ENCODE measurements at places on chromosomes 16 and 17.
A peak's percentile ranks its signal among the peaks of the same experiment; 100 is the strongest.

DNA sequence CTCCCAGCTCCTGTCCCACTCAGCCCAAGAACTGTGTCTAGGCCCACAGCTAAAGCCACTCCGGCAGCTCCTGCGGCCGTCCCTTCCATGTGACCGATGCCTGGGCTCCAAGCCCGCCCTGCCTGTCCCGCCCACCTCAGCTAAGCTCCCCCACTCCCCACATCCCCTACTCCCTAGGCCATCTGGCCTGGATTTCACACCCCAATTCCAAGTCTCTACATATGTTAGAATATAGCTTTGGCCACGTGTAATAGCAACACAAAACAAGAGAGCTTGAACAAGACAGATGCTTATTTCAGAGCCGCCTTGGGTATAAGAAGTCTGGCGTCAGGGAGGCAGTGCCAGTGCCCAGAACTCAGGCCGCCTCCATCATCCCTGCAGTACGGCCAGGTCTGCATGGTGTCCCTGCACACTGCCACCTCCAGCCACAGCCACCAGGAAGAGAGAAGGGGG, 30.0 kb upstream of the USP22 start:
- no peak for DNase-seq

DNA sequence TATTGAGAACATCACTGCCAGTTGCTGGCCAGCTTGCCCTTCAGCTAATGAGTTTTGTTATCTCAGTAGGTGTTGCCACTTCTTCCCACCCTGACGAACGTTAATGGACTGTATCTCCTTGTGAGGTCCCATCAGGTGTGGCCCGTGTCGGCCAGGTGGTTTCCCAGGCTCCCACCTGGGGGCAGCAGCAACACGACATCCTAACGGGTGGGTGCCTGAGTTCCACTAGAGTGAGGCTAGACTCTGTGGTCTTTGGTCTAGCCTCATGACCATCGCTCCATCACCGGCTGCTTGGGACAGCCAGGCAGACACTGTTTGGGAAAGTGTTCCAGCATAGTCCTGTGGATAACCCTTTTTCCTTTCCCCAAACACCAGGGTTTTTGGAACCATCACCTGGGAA, 45.6 kb upstream of the LCMT1 start:
- DNase-seq, result no peak

GRCh38 chr16:11757671-11758545, 15.3 kb upstream of the TXNDC11 start:
- no peak for DNase-seq

DNA sequence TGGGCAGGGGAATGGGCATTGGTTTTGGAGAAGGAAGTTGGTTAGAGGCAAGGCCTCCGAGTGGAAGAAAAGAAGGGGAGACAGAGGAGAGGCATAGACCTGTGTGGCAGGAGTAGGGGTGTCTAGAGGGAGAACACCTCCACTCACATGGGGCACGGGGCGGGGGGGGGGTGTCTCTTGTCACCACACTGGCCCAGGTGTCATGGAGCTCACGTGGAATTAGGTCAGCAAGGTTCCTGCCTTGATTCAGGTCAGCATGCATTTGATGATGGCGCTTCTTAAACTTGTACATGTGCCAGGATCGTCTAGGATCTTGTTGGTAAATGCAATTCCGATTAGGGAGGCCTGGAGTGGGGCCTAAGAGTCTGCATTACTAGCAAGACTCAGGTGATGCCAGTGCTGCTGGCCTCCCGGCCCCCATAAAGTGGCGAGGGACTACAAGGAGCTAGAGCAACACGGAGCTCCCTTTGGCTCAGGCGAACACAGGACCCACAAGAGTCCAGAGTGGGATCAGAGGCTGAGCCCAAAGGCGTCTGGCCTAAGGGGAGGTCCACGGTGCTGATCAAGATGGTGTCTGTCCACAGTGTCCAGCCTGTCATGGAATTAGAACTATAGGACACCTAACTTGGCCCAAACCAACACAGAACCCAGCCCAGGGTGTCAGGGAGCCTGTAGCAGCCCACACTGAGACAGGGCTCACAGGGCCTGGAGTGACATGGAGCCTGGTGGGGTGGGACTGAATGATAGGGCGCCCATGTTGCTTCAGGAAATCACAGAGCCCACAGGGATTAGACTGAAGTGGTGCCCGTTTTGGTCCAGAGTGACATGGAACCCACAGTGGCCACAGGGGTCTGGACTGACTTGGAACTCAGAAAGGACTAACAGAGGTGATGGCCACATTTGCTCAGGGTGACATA, 16.7 kb downstream of the EPOP start:
- DNase-seq, result no peak

GRCh38 chr16:85470873-85471272, 142.2 kb upstream of the GSE1 start:
- no peak for DNase-seq

GRCh38 chr16:81841722-81842121, 62.6 kb downstream of the PLCG2 start:
- no peak for DNase-seq

DNA sequence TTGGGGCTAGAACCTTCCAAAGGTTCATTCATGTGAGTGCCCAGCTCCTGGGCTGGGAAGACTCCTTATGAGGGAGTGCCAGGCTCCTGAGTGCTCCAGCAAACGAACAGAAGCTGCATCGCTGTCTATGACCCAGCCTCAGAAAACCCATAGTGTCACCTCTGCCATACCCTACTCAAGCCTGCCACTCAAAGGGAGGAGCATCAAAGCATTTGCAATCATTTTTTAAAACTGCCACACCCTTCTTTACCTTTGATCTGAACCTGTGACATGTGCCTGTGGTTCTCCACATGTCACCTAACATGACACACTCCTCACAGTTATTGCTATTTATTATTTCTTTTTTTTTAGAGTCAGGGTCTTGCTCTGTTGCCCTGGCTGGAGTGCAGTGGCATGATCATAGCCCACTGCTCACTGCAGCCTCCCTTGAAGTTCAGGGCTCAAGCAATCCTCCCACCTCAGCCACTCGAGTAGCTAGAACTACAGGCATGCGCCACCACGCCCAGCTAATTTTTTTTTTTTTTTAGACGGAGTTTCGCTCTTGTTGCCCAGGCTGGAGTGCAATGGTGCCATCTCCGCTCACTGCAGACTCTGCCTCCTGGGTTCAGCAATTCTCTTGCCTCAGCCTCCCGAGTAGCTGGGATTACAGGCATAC, 7.3 kb upstream of the KDM8 start:
- DNase-seq, result no peak

DNA sequence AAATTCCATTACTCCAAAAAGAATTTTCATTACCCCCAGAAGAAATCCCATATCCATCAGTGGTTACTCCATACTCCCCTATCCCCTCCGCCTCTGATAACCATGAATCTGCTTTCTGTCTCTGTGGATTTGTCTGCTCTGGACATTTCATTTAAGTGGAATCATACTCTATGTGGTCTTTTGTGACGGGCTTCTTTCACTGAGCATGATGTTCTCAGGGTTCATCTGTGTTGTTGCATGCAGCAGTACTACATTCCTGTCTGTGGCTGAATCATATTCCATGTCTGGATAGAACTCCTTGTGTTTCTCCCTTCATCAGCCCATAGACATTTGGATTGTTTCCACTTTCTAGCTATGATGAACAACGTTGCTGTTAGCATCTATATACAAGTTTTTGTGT, 59.5 kb upstream of the IRX3 start:
- no peak for DNase-seq

DNA sequence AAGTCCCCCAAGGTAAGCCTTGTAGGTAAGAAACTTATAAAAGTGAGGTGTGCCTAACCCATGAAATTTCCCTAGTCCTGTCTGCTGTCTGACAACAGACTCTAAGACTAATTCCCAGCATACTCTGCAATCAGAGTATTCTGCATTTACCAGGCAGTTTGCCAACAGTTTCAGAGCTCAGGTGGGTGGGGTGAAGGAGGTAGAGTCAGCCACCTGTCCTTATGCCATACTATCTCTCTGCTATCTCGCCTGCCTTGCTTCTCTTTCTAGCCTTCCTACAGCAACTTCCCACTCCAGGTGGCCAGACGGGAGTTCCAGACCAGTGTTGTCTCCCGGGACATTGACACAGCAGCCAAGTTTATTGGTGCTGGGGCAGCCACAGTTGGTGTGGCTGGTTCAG, 2.3 kb downstream of the ATP5MC1 start:
- DNase-seq, result no peak

DNA sequence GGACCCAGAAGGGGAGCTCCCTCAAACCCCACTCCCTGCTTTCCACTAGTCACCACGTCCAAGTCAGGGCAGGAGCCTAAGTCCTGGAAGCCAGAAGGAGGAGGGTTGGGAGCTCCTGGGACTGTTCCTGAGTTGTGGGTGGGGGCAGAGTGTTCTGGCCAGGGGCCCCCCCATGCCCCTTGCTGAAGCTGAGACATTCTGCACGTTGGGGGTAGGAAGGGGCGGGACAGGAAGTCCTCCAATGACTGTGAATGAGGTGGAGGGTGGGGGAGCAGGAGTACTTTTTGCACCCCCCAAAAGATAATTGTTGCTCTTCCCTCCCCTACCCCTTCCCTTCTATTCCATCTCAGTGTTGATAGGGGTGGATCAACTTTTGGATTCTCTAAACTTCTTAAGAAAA, 21.4 kb upstream of the C17orf113 start:
- DNase-seq, result no peak

DNA sequence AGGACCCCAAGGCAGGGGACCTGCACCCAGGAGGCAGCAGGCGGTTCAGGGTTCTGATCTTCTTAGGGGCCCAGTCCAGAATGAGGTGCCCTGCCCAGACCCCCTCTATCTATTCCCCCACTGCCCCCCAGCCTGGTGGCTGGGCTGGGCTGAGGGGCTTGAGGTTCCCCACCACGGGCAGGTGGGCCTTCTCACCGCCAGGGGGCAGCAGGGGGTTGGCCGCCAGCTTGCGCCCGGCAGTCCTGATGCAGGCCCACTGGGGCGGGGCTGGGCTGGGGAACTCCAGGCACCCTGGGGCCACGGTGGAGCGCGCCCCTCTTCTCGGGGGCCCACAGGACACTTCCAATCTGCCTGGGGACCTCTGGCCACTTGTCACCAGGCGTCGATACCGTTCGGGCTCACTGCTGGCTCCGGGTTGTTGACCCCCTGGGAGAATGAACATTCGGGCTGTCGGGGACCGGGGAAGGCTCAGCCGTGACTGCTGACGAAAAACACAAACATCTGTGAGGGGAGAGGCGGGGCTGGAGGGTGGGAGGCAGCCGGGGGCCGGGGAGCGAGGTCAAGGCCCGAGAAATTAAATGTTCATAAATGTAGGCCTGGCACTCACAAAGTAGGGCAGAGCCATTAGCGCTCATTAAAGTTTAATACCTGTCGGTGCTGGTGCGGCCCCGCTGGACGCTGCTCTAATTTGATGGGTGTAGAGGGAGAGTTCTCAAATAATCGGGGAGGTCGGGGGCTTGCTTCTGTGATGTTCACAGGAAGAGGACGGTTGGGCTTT, 219.3 kb upstream of the GSE1 start:
- peak; percentile 64 for DNase-seq

- DNase-seq, result no peak
These were observed 3.1 kb downstream of the ITGB4 start for GRCh38 chr17:75724016-75725003.

DNA sequence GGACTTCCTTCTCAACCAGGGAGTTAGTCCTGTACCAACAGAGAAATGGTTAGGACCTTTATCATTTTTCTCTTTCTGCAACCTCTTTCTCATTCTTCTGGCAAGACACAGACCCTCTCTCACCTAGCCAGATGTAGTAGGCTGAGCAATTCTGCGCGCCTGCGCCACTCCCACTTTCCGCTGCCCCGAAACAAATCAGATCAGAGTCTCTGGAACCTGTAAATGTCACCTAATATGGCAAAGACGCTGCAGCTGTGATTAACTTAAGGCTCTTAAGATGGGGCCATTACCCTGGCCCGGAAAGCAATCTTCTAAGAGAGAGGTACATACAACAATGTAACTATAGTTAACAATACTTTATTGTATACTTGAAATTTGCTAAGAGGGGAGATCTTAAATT, 94.3 kb upstream of the ASIC2 start:
- DNase-seq, result no peak

DNA sequence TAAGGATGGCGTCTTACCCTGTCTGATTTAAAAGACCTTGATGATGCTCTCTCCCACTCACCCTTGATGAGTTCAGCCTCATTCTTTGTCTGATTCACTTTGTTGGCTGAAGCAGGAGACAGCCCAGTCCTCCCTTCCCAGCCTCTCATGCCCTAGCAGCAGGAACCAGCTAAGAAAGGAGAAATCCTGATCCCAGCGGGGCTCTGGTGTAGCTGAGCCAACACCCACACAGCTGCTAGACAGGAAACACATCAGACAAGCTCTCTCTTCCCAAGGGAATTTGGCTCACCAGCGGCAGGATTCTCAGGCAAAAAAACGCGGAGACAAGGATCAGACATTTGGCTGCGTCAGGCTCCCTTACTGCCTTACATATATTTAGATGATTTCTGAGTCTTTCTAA, 211.5 kb downstream of the CDH11 start:
- DNase-seq, result no peak

DNA sequence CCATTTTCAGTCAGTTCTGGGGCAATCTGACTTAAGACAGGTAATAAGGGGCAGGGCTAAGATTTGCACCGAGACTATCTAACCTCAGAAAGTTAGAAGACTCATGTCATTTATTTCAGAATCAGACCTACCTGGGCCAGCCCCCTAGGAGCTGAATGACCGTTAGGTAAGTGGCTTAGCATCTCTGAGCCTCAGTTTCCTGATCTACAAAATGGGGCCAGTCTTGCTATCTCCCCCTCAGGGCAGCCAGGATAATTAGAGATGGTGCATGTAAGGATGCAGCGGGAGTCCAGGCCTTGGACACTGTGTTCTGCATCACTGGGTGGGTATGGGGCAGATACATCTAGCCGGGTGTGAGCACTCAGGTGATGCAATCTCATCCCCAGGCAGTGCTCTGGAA, 10.4 kb upstream of the METTL22 start:
- DNase-seq, result no peak

- no peak for DNase-seq
These were observed 43.1 kb downstream of the TBCD start for GRCh38 chr17:82794781-82795482.

DNA sequence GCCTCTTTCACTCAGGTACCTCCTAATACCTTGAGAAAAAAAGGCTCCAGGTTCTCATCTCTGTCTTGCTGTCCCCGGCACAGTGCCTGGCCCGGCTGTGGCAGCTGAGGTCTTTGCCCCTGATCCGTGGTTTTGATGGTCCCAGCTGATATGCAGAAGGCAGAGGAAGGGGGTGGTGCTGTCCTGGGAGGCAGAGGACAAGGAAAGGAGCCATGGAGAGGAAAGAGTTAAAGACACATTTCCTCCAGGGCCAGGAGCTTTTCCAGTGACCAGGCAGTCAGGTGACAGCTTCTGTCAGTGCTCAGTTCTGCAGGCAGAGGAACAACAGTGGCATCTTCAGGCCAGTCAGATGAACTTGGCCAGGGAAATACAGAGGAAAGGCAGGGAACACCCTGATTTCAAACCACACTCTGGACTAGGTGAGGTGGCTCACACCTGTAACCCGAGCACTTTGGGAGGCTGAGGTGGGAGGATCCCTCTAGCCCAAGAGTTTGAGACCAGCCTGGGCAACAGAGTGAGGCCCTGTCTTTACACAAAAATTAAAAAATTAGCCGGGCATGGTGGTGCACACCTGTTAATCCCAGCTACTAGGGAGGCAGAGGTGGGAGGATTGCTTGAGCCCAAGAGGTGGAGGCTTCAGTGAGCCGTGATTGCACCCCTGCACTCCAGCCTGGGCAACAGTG, 3.3 kb upstream of the COG1 start:
- DNase-seq, result peak; percentile 64
